ENCODE measurements at places on chromosomes 11 and 22.

DNA sequence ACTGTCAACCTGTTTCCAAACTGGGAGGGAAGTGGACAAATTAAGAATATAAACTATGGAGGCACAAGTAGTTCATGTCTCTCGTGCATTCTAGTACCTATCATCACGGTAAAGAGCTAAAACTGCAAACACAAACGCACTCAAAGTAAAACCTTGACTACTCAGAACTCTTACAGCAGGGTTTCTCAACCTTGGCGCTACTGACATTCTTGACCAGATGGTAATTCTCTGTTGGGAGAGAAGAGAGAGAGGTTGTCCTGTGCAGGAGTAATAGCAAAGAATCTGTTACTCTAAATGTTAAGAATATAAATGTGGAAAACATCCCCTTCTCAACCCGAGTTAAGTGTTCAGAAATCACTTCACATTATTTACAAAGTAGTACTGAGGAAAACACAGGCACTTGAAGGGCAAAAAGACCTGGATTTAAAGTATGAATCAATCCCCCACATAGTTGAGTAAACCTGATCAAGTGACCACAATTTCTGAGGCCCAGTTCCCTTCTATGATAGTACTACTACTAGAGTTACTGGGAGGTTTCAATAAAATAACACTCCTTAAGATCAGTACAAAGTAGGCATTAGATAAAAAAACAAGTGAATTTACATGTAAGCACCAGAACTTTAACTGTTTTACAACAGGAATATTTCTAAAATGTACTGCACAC, 73.1 kb upstream of the ARHGAP32 start:
- no peak for DNase-seq

DNA sequence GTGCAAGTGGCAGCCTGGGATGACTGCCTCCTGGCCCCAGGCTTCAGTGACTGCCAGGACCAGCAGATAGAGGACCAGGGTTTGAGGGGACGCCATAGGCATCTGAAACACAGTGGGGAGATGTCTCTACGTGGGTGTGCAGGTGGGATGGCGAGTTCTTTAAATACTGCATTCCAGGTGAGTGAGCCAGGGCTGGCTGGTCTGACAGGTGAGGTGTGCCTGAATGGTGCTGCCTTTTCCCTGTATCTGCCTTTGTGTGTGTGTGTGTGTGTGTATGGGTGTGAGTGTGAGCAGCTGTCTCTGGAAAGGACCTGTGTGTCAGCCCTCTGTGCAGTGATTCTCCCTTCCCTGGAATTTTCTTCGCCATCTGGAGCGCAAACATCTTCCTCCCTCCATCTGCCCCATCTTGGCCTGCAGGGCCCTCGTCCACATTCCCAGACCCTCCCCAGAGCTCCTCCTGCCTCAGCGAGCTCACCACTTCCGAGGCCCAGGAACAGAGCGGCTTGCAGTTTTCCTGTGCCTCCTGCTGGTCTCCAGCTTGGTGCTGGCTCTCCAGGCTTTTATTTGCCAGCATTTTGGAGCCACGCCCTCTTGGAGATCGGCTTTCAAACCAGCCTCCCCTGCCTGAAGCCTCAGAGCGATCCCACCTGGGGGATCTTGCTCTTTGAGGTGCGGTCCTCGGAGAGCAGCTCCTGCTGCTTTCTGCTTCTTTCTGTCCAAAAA, at the start of gene GPHA2:
TSS of gene GPHA2 (minus strand) at position 535 of the 723 bp plus-strand sequence. CDS start at position 102, 433 bp downstream.
- no peak for DNase-seq

DNA sequence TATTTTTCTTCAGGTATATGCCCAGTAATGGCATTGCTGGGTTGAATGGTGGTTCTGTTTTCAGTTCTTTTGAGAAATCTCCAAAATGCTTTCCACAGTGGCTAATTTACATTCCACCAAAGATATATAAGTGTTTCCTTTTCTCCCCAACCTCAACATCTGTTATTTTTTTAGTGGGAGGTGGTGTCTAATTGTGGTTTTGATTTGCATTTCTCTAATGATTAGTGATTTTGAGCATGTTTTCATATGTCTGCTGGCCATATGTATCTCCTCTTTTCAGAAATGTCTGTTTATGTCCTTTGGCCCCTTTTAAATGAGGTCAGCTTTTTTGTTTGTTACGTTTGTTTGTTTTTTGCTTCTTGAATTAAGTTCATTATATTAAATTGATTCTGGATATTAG, 760.2 kb downstream of the KCNA4 start:
- no peak for DNase-seq

DNA sequence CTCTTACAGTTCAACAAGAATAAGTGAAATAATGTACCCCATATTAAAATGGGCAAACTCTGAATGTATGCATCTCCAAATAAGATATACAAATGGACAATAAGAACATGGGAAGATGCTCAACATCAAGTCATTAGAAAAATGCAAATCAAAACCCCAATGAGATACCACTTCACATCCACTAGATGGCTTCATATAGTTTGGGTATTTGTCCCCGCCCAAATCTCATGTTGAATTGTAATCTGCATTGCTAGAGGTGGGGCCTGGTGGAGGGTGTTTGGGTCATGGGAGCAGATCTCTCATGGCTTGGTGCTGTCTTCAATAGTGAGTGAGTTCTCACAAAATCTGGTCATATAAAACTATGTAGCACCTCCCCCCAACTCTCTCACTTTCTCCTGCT, 5.7 kb downstream of the MPZL2 start:
- DNase-seq, result no peak

- no peak for DNase-seq
Observed at GRCh38 chr11:9148727-9149126, 57.3 kb upstream of the SCUBE2 start.

DNA sequence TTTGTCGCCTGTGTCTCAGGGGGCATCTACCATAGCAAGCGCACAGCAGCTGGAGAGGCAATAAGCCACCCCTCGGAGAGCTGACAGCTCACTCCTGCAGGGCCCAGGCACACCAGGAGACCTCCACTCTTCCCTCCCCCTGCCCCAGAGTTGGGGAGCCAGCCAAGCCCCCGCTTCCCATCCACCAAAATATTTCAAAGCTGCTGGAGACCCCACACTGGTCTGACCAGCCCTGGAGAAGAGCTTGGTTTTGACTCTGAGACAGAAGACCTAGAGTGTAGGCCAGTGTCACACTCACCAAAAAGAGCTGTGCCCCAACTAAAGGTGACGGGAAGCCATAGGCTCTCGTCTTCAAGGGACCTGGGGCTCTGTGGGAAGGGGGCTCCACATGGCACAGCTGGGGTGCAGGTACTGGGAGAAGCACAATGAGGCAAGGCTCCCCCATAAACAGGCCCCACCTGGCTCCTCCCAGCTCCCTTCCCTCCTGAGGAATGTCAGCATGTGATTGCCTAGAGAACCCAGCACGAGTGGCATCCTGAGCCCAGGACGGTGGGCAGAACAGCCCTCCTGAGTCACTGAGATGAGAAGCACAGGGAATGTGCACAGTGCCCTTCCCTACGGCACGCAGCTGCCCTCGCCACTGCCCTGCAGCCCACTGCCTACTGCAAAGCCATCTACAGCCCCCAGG, 5.8 kb upstream of the GNAZ start:
- peak; percentile 71 for DNase-seq

DNA sequence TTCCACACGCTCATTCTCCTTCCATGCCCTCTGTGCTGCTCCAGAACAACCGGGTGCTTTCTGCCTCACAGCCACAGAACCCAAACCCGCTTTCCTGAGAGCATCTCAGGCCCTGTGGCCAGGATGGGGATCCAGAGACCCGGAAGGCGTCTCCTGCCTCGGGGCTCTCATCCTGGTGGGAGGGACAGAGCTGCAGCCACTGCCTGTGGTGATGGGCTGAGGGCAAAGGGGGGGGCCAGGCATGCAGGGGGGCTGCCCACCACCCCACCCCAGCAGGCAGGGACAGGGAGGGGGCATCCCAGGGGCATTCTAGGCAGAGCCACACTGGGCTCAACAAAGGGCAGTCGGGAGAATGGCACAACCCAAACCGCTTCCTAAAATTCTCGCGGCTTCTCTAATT, 41.4 kb downstream of the CERK start:
- DNase-seq, result no peak

GRCh38 chr11:2128511-2129307, 10.5 kb downstream of the IGF2 start:
- DNase-seq, result no peak

DNA sequence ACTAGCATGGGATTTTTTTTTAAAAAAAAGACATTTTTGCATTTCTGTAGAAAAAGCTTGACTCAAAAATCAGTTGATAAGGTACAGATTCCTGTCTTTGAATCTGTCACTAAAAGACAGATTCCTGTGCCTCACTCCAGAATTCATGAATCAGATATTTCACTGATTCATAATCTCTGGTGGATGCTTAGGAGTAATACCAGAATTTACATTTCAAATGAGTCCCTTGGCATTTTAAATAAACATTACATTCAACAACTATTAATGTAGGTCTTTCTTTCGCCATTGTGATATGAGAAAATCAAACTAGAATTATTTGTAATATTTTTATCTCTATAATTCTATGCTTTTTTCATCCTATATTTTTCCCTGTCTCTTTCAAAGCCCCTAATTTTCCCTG, 128.3 kb downstream of the APIP start:
- DNase-seq, result no peak

DNA sequence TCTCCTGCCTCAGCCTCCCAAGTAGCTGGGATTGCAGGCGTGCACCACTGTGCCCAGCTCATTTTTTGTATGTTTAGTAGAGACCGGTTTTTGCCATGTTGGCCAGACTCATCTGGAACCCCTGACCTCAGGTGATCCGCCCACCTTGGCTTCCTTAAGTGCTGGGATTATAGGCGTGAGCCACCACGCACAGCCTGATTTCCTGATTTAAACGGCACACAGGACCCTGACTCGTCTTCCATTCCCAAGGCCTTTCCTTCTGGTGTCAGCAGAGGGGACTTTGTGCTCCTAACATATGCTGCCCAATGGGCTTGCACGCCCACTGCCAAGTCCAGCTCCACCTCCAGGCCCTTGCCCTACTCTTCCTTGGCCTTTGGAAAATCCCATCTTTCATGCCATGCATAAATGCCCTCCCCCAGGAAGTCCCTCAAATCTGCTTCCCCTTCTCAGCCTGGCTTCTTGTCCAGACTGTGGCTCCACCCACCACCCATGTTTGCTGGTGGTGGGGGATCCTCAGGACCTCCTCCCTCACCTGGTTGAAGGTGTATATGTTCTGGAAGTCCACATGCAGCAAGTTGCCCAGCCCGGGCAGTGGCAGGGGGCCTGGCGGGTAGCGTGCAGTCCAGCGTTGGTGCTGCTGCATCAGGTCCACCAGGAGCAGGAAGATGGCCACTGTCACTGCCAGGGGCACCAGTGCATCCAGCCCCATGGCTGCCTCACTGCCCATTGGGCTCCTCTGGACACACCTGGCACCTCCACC, 23.9 kb upstream of the CYP2D6 start:
- no peak for DNase-seq

- no peak for DNase-seq
Observed at GRCh38 chr11:3914805-3915204, 59.3 kb downstream of the STIM1 start.

DNA sequence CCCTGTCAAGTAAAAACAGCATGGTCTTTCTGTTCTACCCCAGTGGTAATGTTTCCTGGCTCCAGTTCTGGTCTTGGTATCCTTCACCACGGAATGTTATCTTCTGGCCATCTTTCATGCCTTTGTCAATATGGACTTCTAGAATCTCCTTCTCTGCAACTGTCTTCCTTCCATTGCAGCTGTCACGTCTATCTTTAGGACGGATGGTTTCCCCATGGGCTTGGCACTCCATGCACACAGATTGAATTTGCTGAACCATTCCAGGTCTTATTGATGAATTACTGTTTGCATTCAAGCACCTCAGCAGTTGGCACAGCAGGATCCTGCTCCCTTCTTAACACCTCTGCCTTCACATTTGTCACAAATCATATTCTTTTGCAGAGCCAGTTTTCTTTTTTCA, 44.9 kb upstream of the SLC25A18 start:
- no peak for DNase-seq

DNA sequence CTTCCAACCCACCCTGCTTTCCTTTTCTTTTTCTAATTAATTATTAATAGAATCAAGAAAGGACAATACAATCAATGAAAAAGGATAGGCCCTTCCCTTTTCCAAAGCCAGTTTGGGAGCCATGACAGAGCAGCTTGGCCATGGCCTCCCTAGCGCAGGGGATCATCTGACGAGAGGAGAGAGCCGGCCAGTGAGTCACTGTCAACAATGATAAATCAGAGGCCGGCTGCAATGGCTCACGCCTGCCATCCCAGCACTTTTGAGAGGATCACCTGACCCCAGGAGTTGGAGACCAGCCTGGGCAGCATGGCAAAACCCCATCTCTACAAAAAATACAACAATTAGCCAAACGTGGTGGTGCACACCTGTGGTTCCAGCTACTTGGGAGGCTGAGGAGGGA, 27.5 kb upstream of the KRTAP5-7 start:
- no peak for DNase-seq

GRCh38 chr22:33519974-33520903, 400.0 kb downstream of the LARGE1 start:
- DNase-seq, result no peak

GRCh38 chr11:62556875-62557631, 10.4 kb upstream of the AHNAK start:
- no peak for DNase-seq

- no peak for DNase-seq
Observed at GRCh38 chr22:45103756-45104155, 60.0 kb upstream of the NUP50 start.

DNA sequence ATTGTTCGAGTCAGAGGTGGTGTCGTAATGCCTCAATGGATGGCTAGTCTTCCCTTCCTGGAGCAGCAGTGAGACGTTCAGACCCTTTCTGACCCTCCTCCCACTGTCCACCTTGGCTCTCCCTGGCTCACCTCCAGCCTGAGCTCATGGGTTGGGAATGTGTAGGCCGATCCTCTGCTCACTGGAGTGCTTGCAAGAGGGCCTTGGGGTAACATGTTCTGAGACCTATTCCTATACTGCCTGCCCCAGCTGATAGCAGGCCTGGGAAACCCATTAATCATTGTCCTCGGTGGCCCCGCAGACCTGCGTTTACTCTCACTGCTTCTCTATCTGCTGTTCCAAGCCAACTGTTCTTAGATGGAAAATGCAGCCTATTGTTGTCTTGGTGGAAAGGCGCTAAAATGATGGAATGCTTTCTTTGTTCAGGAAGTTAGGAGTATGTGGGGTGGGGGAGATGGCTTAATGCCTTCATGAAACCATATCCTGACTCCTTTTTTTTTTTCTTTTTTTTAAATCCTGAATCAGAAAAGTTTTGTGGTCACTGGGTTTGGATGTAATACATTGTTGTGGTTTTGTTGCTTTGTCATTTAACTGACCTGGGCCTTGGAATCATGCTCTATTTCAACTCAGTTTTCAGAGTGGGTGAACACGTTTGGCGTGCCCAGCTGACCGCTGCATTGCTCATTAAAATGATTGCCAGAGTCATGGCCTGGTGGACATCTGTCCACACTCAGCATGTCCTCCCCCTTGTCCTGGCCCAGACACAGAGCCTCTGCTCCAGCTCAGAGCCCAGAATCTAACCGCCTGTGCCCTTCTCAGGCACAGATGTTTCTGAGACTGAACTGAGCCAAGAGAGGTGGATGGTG, 72.5 kb downstream of the MICAL2 start:
- DNase-seq, result no peak

GRCh38 chr11:36150986-36151385, 138.2 kb downstream of the COMMD9 start:
- no peak for DNase-seq

Data from vagina (tissue), 2 donors.